ENCODE measurements at places on chromosomes 5 and 9.

GRCh38 chr5:45414620-45415573 is 281.3 kb downstream of the HCN1 start:
- no peak for DNase-seq

DNA sequence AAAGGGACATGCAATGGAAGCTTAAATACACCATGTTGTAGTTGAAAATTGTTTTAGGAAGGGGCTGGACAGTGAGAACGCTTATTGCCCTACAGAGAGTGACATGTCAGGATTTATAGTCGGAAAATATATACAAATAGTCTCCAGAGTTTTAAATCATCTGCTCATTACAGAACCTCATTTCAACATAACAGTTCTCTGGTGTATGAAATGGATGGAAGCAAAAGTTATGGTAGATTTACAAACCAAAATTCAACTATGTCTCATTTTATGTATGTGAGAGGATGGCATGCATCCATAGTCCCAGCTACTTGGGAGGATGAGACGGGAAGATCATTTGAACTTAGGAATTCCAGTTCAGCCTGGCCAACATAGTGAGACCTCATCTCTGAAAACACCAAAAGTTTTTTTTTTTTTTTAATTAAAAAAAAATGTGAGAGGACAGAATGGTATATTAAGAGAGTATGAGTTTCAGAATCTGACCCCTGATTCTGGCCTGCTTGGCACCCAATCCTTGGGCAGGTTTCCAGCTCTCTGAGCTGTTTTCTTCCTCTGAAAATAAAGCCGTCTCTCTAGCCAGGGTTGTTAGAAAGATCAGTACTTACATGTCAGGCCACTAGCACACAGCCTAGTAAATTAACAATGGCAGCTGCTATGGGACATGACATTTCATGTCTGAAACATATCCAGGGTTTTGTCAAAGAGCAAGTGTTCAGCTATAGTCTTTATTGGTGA is 40.1 kb downstream of the IQGAP2 start:
- no peak for DNase-seq

GRCh38 chr9:105168870-105169319 is 75.6 kb upstream of the SLC44A1 start:
- DNase-seq = no peak

- DNase-seq = no peak
Measured at GRCh38 chr9:3277200-3277599, 248.6 kb downstream of the RFX3 start.

GRCh38 chr5:156329171-156329611 is 2.2 kb downstream of the SGCD start:
- DNase-seq = no peak

Measured in B cell (primary cell).